OCI-LY7 (cell line): ENCODE measurements at places on chromosomes 11 and 22.

GRCh38 chr11:102384419-102385079 is 37.5 kb downstream of the BIRC2 start:
- no peak for DNase-seq

- no peak for DNase-seq
Observed at GRCh38 chr11:79592406-79592805, 151.6 kb upstream of the TENM4 start.

- no peak for DNase-seq
Observed at GRCh38 chr11:95711945-95712221, 77.7 kb downstream of the FAM76B start.

DNA sequence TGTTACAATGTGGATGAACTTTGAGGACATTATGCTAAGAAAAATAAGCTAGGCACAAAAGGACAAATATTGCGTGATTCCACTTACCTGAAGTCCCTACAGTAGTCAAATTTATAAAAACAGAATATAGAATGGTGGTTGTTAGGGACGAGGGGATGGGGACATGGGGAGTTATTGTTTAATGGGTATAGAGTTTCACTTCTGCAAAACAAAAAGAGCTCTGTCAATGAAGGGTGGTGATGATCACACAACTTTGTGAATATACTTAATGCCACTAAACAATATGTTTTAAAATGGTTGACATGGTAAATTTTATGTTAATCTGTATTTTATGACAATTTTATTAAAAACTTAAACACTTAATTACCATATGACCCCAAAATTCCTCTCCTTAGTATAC is 26.1 kb downstream of the INTS4 start:
- DNase-seq, result peak; percentile 37

DNA sequence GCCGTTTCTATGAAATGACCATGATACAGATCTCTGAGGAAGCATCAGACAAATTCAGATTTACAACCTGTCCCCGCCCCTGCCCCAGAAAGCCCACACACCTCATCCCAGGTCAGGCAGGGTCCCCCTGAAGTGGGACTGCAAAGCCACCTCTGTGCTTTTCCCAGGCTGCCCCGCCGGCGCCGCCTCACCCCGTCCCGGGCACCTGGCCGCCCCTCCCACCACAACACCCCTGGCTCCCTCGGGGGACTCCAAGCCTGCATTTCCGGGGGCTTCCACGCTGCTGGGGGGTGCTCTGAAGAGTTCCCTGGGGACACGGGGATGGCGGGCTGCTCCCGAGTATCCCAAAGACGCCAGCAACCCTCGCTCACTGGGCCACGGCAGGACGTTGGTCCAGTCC is 23.2 kb downstream of the DRD4 start:
- no peak for DNase-seq

DNA sequence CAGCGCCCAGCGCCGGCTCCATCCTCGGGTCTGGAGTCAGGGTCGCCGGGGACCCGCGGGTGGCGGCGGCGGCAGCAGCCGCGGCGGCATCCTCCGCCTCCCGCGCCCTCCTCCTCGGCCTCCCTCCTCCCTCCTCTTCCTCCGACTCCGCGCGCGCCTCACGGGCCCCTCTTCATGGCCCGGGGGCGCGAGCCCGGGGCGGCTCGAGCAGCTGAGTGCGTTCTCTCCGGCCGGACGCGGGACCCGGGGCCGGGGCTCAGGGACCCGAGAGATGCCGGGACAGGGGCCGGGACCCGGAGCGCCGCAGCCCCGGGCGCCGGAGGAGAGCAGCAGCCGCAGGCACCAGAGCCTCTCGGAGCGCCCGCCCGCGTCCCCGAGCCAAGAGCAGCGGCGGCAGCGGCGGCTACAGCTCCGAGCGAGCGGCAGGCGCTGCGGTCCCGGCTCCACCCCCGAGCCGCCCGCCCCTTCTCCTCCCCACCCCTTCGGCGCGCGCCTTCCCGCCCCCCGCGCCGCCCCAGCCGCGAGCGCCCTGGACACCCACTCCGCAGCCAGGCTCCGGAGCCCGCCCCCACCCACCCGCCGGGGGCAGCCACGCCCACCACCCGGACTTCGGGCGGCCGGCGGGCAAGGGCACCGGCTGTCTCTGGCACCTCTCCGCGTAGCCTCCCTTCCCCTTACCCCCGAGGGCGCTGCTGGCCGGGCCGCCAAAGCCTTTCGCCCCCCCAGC is at the start of gene CHST1:
Gene CHST1, minus strand, starts transcription at position 417 of the 727 bp plus-strand sequence. CDS start 14,699 bp downstream, outside the sequence.
- no peak for DNase-seq

- DNase-seq, result no peak
Observed at GRCh38 chr22:29190918-29191317, 14.8 kb upstream of the EMID1 start.

- no peak for DNase-seq
Observed at GRCh38 chr22:37069319-37069718, 17.8 kb downstream of the KCTD17 start.

DNA sequence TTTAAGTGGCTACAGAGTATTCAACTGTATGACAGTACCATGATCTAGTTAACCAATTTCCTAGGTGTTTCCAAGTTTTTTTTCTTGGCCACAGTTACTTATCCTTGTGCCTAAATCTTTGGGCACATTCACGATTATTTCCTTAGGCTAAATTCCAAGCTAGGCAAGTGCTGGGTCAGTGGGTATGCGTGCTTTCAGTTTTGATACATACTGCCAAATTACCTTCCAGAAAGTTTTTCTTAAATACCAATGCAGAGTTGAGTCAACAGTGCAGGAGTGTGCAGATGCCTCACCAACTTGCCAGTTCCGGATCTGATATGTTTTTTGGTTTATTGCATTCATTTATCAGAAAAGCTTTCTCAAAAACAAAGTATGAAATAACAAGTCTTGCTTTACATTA is 67.9 kb upstream of the OR4B1 start:
- DNase-seq, result no peak

- DNase-seq, result no peak
Observed at GRCh38 chr11:44178381-44178780, 82.9 kb downstream of the EXT2 start.

DNA sequence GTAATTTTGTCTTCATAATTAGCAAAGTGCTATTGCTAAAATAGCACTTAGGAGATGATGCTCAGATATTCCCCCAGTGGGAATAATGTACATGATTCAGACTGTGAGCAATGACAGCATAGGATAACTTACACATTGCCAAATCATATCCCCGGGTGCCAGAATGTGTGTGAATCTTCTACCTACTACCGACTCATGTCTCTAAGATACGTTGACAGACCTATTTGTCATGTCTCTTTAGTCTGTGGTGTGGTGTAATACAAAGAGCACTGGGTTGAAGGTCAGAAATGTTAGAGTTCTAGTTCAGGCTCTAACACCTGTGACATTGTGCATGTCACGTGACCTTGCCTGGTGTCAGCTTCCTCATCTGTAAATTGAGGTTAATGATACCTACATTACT is 31.0 kb upstream of the PICALM start:
- DNase-seq, result peak; percentile 33
